ENCODE measurements at places on chromosomes 4 and X.

- no peak for DNase-seq
These were observed 40.9 kb downstream of the EGF start for GRCh38 chr4:109953556-109953955.

GRCh38 chrX:153392642-153393321, 8.4 kb downstream of the PNMA6E start:
- no peak for DNase-seq

DNA sequence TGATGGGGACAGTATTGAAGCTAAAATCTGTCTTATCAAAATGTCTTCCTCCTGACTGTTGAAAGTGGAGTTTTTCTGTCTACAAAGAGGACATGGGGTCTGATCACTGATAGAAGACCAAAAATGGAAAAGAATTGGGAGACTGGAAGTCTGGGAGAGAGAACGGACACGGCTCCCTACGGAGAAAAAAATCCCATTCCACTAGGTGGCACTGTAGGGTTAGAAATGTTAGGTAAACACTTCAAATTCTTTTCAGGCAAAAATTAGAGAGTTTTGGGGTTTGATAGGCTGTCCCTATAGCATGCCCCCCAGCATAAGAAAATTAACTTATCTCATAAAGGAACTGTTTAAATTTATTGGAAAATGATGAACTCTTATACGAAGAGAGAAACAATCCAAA, 200.5 kb downstream of the FAM133A start:
- DNase-seq: no peak

- DNase-seq: no peak
These were observed 111.2 kb downstream of the ARAP2 start for GRCh38 chr4:36133086-36133485.

DNA sequence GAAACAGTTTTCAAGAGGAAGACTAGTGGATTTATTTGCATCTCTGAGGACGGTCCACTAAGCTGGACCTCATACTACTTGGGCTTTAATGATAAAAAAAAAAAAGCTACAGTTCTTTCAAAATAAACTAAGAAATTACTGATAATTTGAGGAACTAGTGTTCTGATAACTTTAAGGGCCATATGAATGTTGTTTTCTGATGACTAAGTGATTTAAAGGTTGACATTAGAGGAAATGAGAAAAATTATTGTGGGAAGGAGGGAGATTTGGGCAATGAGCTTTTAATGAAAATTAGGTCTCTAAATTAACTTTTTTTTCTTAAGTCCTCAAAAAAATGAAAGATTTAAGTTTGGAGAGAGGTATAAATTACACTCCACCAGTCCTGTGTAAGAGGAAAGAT, 60.8 kb upstream of the IL2 start:
- DNase-seq: no peak

DNA sequence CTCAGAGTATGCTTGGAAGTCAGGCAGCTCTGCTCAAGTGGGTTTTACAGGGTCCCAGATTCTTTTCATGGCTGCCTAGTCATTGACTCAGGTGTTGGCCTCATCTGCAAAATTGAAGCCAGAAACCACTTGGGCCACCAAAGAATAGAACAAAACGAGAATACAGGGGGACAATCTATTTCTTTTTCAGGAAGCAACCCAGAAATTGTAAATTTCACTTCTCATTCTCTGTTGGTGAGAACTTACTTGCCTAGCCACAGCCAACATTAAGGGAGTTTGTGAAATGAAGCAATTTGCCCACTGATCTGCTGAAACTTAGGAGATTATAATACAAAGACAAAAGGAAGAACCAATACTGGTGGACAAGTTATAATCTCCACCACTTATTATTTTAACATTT, 8.6 kb upstream of the TKTL2 start:
- no peak for DNase-seq

DNA sequence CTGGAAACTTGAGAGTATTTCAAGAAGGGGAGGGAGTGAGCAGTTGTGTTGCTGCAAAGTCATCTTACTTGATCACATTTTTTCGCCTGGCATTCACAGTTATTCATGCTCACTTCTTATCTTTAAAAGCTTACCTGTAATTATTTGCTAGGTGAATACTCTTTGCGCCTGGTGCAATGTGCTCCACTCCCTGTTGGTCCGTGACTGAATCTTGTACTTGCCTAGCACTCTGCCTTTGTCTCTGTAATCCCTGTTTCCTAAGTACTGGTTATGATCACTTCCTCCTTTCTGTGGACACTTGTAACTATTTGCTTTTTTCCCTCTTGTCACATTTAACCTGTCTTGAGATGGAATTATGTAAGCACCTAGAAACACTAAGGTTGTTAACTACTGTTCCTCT, 5.8 kb downstream of the BMP2K start:
- no peak for DNase-seq

DNA sequence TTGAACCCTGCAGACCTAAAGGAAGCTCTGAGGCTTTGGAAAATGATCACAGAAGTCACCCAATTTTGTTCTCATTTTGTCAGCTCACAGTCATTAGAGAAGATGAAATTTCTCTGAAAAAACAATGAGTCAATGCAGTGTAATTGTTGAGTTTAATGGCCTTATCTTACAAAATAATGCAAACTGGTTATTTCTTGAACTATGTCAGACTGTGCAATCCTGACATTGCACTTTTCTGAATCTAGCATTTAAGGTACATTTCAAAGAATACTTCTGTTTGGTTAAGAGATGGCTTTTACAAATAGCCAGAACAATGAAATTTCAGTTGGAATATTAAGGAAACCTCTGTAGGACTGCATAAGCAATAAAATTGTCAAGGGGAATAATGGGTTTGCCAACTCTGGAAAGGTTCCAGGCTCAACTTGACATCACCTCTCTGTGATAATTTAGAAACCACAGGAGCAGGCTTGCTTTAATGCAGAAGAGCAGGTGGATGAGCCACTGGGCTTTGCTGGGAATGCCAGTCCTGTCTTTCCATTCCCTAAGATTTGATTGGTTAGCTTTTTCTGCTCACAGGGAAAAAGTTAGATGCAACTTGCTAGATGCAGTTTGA, 222.8 kb downstream of the FRMPD4 start:
- no peak for DNase-seq

- DNase-seq: no peak
These were observed 171.9 kb downstream of the LDB2 start for GRCh38 chr4:16726368-16727050.

- no peak for DNase-seq
These were observed 262.7 kb downstream of the ANKRD50 start for GRCh38 chr4:124449881-124450280.

- DNase-seq: no peak
These were observed 159.9 kb downstream of the PCDH7 start for GRCh38 chr4:30879855-30880598.

- DNase-seq: no peak
These were observed 14.1 kb downstream of the CD99 start for GRCh38 chrX:2705046-2705832.

DNA sequence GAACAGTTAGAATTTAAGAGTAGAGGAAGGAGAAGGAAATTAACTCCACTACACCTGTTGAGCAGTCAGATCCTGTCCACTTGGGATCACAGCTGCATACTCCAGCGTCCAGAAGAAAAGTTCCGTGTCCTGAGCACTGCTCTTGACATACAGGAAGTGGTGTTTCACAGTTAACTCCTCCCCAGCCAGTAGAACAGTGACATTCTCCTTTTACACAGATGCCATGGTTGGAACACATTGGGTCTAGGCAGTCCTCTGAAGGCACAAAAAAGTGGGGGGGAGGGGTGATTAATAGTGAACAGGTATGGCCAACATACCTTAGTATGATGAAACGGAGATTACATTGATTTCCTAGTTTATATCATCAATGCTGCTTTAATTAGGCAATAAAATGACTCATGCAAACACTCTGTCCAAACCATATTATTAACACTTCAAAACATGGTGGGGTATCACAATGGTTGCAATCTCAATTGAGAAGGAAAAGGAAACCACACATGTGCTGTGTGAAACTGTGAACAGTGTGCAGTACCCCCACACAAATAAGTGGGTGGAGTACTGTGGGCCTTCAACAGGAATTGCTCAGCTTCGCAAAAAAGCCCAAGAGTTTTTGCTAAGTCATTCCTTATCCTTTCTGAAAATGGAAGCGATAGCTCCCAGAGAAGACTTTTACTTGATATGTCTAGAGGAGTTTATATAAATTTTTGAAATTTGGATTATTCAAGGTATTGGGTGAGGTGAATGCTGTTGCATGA, 295.6 kb downstream of the SH2D1A start:
- no peak for DNase-seq

DNA sequence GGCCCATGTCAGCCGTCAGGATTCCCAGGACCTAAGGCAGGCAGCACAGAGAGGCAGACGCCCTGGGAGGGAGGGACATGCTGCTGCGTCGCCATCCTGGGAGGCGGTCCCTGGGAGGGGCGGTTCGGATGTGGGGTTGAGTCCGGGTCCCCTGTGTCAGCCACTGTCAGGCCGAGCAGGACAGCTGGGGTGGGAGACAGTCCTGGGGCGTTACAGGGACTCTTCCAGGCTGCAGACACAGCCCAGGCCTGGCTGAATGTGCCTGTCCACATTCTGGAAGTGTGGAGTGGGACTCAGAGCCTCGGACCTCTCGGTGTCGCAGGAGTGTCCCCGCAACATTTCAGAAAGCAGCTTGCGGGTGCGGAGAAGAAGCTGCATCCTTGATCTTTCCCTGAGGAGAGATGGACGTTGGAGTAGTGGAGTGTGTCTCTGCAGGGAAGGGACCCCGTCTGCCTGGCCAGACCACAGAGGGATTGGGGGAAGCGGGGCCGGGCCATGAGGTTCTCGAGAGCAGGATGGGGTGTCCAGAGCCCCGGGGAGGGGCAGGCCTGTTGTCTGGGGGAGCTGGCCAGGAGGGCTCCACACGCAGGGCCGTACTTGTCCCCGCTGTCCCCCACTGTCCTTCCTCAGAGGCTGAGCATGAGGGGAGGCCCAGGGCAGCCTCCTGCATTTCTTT, 6.1 kb downstream of the AKAP17A start:
- DNase-seq: no peak

- no peak for DNase-seq
These were observed 17.6 kb upstream of the WFS1 start for GRCh38 chr4:6252051-6252450.

GRCh38 chr4:148415500-148415899, 26.7 kb downstream of the NR3C2 start:
- no peak for DNase-seq

- DNase-seq: no peak
These were observed 3.7 kb downstream of the BGN start for GRCh38 chrX:153498453-153498852.
